Type B pancreatic cell (in vitro differentiated cells): ENCODE measurements at places on chromosomes 3 and 15.

GRCh38 chr3:64253689-64254088, 28.4 kb upstream of the PRICKLE2 start:
- H3K27me3 ChIP-seq: no peaks in the 10 kb centered on the region
- H3K4me3 ChIP-seq: no peak overlapping the region
- H3K27ac ChIP-seq: no peak overlapping the region

DNA sequence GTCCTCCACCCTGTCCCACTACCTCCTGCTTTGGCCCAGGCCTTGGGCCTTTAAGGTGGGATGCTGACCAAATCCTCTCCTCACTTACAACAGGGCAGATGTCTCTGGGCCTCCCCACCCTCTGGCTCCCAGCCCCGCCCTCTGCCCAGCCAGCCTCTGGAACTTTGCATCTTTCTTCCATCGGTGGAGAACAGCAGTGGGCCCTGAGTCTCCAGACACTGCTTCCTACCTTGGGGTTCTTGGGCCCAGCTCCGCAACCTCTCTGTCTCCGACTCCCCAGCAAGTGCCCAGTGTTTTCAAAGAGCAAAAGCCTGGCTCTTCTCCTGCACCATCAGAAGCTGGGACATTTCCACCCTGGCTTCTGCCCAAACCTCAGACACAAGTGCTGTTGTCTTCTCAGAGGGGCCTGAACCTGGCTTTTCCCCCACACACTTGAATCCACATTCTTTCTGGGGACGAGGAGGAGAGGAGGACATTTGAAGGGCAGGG, 33.1 kb downstream of the MRAS start:
- H3K27me3 ChIP-seq: no peaks in the 10 kb centered on the region
- H3K27ac ChIP-seq: peak overlapping the region; percentile 48

DNA sequence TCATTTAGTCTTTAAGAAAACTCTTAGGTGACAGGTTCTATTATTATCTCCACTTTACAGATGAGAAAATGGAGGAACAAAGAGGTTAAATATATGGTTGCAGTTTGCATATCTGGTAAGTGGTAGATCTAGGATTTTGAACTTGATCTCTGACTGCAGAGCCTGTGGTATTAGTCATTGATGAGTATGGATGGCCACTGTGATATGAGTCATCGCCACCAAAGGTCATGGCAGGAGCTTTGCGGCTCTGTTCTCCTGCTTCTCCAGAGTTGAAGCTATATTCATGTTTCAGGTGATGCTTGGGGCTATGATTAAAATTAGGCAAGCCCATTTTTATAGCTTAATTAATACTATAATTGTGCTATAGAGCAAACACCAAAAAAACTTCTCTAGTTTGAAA, 306.2 kb upstream of the DPPA4 start:
- H3K36me3 ChIP-seq: no peaks in the 10 kb centered on the region
- H3K27me3 ChIP-seq: no peaks in the 10 kb centered on the region
- H3K4me3 ChIP-seq: no peak overlapping the region
- no peaks in the 10 kb centered on the region for H3K4me1 ChIP-seq
- no peak overlapping the region for H3K27ac ChIP-seq

DNA sequence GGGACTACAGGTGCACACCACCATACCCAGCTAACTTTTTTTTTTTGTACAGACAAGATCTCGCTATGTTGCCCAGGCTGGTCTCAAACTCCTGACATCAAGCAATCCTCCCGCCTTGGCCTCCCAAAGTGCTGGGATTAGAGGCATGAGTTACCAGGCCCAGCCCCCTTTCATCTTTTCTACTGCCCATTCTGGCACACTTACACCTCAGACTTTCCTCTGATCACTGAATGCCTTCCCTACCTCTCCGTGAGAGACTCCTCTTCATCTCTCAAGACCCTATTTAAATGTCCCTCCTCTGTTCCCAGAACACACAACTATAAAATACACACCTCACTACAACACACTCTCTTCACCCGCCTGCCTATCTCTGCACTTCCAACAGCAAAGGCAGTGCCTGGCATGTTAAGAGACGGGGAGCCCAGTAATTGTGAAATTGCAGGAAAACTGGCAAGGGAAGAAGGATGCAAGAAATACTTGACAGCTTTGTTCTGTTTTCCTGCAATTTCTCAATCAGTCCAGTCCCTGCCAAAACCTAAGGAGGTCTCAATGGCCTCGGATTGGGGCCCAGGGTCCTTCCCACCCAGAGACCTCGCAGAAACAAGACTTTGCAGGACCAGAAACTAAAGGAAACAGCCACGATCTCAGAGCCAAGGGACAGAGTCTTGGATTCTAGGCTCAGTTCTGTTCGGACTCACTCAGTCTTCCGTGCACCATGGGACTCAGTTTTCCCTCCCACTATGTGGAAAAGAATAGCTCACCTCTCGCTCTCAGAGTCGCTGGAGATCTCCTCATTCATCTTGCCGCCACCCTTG, 849 bp downstream of the RRP9 start:
- H3K4me3 ChIP-seq: peak overlapping the region; percentile 94
- no peaks in the 10 kb centered on the region for H3K36me3 ChIP-seq
- no peaks in the 10 kb centered on the region for H3K27me3 ChIP-seq

DNA sequence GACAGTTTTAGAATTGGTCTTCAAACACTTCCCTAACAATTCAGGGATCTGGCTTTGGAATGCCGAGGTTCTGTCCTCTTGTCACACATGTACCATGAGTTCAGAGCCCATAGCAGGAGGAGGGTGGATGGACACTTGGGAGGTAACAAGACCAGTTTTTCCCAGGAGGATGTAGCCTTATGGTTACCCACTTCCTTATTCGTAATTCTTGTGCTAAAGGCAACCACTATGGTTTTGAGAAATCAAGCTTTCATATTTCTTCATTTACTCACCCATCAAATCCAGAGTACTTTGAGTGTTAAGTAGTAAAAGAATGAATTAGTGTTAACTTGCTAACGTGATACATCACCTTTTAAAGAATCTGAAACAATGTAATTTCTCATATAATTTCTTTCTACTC, 479.6 kb upstream of the ALCAM start:
- no peaks in the 10 kb centered on the region for H3K36me3 ChIP-seq
- no peaks in the 10 kb centered on the region for H3K27me3 ChIP-seq
- DNase-seq: no peak
- H3K4me3 ChIP-seq: no peak overlapping the region
- no peak overlapping the region for H3K27ac ChIP-seq

GRCh38 chr3:14911651-14912050, 35.7 kb upstream of the NR2C2 start:
- DNase-seq: no peak
- H3K4me3 ChIP-seq: no peak overlapping the region

DNA sequence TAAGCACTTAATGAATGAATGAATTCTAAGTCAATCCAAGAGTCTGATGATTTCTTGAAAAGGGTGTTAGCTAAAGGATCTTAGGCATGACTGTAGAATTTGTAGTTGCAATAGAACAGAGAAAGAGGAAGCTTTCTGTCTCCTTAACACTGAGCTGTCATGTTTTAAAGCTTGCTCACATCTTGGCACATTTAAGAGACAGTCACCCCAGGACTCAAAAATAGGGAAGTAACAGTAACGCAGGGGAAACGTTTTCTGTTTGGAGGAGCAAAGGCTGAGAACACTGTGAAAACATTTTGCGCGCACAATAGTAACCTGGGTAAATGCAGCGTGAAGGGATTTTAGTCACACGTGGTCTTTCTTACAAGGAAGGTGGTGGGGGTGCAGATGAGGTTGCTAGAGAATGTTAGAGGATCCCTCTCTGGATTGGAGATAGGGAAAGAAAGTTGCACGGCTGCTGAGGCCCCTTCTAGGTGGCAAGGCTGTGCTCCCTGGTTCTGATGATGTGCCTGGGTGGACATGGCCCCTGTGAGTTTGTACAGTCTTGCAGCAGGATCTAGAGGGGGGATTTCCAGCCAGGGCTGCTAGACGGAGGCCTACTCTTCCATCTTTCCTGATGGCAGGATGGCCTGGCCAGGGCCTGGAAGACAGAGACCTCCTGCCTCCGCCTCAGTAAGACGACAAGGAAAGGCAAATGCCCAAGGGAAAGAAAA, 12.0 kb downstream of the STARD5 start:
- H3K27me3 ChIP-seq: no peaks in the 10 kb centered on the region
- no peak for DNase-seq
- peaks cover 16% of the 10 kb centered on the region for H3K36me3 ChIP-seq
- no peak overlapping the region for H3K27ac ChIP-seq

- peak overlapping the region; percentile 62 for H3K4me3 ChIP-seq
- H3K4me1 ChIP-seq: peaks cover 70% of the 10 kb centered on the region
- H3K27me3 ChIP-seq: no peaks in the 10 kb centered on the region
- H3K36me3 ChIP-seq: peaks cover 40% of the 10 kb centered on the region
- peak overlapping the region; percentile 59 for H3K27ac ChIP-seq
Measured at GRCh38 chr3:113228498-113229286, 17.3 kb downstream of the BOC start.

DNA sequence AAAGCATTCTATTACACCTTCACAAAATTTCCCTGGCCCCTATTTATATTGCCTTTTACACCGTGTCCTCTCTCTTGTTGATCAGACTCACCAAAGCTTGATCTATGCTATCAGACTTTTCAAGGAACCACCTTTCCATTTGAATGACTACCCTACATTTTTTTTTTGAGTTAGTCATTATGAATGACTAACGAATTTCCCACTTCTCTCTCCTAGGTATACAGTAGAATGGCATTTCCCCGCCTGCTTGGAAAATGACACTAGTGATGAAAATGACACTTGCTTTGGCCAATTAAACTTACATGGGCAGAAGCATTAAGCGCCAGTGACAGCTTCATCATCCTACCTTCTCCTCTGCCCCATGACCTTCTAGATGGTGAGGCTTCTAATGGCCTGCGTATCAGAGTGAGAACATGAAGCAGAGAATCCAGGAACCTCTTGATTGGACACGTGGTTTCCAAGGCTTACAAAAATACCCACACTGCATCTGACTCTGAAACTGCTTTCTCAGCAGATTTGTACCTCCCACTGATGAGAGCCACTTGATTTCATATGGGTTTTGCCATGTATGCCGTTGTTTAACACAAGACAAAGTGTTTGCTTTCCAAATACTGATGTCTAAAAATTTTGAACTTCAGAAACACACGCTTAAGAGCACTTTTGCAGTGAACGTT, 370.5 kb downstream of the CTNNB1 start:
- H3K27ac ChIP-seq: no peak overlapping the region
- no peaks in the 10 kb centered on the region for H3K36me3 ChIP-seq
- H3K27me3 ChIP-seq: no peaks in the 10 kb centered on the region
- H3K4me1 ChIP-seq: peaks cover 5% of the 10 kb centered on the region
- no peak for DNase-seq

DNA sequence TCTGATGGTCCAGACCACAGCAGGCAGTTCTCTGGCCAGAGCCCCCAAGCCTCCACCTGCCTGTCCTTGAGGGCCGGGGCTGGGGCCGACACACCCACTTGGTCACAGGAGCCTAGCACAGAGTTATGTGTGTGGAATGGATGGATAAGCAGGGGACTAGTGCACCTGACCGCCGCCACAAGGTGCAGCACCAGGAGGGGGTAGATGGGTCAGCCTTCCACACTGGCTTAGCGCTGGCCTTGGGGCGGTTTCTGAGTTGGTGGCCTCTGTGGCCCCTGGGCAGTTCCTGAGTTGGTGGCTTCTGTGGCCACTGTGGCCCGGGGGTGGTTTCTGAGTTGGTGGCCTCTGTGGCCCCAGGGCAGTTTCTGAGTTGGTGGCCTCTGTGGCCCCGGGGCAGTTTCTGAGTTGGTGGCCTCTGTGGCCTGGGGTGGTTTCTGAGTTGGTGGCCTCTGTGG, 75.8 kb downstream of the FBLN2 start:
- no peaks in the 10 kb centered on the region for H3K27me3 ChIP-seq
- no peak for DNase-seq
- H3K4me1 ChIP-seq: peaks cover 12% of the 10 kb centered on the region
- H3K27ac ChIP-seq: no peak overlapping the region
- no peak overlapping the region for H3K4me3 ChIP-seq
- peaks cover 4% of the 10 kb centered on the region for H3K36me3 ChIP-seq

- H3K27me3 ChIP-seq: no peaks in the 10 kb centered on the region
- DNase-seq: no peak
- no peaks in the 10 kb centered on the region for H3K36me3 ChIP-seq
- H3K4me3 ChIP-seq: no peak overlapping the region
- H3K27ac ChIP-seq: no peak overlapping the region
Measured at GRCh38 chr3:102238362-102238761, 196.5 kb upstream of the ZPLD1 start.

GRCh38 chr3:184058029-184058428, 5.2 kb downstream of the HTR3C start:
- no peak for DNase-seq
- no peaks in the 10 kb centered on the region for H3K4me1 ChIP-seq
- no peaks in the 10 kb centered on the region for H3K36me3 ChIP-seq
- H3K27ac ChIP-seq: no peak overlapping the region
- H3K4me3 ChIP-seq: no peak overlapping the region

DNA sequence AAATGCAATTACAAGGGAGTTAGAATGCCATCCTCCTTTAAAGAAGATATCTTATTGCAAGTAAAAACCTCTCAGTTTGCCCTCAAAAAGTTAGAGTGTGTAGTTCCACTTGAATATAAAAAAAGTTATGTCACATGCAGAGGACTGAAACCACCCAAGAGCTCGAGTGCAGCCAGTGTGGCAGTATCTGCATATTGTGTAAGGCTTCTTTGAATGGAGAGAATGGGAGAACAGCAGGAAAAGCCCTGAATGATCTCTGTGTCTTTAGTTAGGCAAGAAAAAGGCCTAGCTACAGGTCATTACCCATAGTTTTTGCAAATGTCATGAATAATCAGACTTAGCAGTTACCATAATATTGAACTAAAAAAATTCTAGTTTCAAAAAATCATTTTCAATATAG, 13.9 kb upstream of the TEX9 start:
- H3K27me3 ChIP-seq: no peaks in the 10 kb centered on the region
- H3K4me3 ChIP-seq: no peak overlapping the region
- no peak overlapping the region for H3K27ac ChIP-seq
- no peaks in the 10 kb centered on the region for H3K4me1 ChIP-seq

DNA sequence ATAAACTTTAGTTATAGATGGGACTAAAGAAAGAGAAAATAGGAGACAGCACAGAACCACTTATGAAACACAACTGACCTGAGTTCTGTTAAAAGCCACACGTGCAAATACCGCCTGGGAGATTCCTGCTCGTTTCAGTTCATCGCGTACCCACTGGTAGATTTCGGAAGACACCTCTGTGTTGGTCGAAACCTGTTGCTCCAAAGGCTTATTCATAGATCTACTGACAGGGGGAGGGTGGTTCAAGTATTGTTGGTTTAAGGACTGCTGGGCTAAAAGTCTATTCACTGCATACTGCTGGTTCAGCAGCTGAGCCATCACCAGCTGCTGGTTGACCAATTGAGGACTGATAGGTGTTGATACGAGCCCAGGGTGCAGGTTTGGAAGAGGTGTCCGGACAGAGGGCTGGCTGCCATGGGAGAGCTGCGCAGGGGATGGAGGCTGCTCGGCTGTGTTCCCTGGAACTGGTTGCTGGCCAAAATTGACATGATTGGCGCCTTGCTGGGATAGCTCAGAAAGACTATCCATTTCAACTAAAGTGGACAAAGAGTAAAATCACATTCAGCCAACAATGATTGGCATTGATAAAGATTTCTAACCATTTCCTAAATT, 30.6 kb downstream of the SATB1 start:
- no peaks in the 10 kb centered on the region for H3K27me3 ChIP-seq
- H3K4me1 ChIP-seq: peaks cover 8% of the 10 kb centered on the region
- DNase-seq: no peak
- H3K4me3 ChIP-seq: no peak overlapping the region
